ENCODE measurements at places on chromosomes 16 and 17.

DNA sequence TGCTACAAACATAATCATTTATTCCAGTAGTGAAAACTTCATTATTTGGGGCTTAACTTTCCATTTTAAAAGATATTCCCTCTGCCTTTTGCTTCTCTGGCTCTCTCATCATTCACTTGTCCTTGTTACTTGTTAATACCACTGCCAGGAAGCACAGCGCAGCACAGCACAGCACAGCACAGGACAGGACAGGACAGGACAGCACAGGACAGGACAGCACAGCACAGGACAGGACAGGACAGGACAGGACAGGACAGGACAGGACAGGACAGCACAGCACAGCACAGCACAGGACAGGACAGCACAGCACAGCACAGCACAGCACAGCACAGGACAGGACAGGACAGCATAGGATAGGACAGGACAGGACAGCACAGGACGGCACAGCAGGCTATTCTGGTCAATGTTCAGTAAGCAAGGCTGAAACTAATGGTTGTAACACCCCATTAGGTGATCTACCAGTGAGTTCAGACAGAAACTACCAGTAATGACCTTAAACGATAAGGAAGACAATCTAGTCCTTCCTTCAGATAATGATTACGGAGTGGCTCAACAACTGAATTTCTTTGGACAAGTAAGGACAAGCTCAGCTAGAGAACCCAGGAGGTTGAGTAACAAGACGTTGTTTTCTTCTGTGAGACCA, 31.9 kb downstream of the COG1 start:
- no peak for DNase-seq

DNA sequence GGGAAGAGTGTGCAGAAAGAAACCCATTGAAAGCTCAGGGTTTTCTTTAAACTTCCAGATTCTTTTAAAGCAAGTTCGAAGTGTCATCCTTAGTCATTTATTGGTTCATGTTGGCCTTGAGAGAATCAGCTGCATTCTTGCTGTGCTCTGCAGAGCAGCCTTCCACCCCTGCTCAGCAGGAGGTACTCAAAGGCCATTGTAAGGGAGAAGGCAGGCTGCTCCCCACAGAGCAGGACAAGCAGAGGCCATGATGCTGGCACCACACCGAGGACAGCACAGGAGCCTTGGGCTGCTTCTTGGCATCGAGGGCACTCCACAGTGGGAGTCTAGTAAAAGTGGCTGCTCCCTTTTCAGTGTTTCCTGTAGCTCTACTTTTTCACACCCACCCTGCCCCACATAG, 29.6 kb downstream of the NMT1 start:
- DNase-seq, result no peak

- DNase-seq, result peak; percentile 21
These were observed 39.7 kb upstream of the MEAK7 start for GRCh38 chr16:84544031-84544773.

DNA sequence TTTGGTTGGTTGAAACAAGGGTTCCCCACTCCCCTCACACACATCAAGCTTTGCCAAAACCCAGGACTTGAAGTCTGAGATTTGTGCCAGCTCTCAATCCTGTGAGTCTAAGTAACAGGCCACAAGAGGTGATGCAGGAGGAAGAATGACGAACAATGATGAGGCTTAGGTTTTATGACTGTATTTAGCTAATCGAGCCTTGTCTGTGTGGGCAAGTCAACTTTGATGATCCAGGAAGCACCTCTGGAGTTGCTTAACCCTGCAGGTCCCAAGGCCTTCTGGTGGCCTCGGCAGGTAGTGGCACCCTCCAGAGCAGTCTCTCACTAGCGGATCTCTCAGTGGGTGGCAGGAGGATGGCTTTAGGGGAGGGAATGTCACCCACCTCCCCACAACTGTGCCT, 28.7 kb downstream of the CDK5RAP3 start:
- DNase-seq, result no peak

DNA sequence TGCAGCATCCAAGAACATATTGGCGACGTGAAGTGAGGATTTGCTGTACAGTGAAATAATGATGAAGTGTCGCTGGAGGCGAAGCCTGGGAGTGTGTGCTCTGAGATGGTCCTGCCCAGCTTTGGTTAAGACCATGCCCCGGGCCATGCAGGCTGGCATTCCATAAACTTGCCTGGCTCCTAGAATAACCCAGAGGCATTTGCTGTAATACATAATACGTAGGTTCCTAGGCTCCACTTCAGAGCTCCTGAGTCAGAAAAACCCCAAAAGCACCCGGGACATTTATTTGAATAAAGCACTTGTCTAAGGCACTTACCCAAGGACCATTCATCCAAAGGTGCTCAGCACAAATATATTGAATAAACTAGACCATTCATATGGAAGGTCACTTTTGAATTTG, 279.3 kb downstream of the ABCC12 start:
- DNase-seq, result no peak

DNA sequence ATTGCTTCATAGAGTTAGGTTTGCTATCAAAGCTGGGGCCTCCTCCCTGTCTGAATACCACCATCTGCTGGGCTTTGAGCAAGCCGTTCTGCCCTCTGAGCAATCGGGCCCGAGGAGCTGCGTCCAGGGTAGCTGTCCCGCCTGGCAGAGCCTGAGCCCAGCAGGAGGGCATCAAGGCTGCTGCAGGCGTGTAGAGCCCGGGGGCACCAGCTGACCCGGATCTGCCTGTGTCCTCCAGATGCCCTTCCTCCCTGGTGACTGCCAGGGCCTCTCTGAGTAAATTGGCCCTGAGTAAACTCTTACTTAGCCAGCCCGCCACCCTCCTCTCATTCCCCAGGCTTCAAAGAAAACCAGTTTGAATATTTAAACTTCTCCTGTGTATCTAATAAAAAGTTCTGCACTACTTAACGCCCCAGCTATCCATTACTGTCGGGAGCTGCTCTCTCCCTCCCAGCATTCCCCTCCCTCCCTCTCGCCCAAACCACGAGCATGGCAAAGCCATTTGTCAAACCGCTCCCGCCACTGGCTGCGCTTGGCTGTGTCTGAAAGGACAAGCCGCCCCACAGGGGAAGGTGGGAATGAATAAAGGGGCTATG, 16.4 kb downstream of the CDK5RAP3 start:
- DNase-seq, result peak; percentile 32

- no peak for DNase-seq
These were observed 1.2 kb downstream of the CNTNAP1 start for GRCh38 chr17:42683407-42684034.

DNA sequence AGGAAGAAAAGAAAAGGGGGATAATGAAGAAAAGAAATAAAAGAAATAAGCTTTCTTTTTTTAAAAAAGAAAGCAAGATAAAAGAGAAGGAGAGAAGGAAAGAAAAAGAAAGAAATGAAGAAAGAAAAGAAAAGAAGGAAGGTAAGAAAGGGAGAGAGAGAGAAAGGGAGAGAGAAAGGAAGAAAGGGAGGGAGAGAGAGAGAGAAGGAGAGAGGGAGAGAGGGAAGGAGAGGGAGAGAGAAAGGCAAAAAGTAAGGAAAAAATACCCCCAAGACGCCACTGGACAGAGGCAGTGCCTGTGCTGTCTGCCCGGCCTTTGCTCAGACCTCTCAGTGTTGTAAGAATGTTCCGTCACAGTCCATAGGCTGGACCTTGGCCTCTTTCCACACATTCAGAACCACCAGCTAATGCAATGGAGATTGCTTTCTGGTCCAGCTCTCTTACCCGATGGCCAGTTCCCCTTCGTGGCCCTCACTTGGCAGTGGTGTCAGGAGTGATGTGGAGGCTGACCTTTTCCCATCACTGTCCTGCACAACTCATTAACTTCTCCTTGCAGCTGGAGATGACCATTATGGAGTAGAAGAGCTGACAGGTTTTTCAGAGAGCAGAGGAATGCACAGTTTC, 14.3 kb upstream of the HNF1B start:
- no peak for DNase-seq

GRCh38 chr17:64418506-64419339, 28.1 kb upstream of the PECAM1 start:
- DNase-seq, result peak; percentile 22

- no peak for DNase-seq
These were observed 85.5 kb upstream of the RPL38 start for GRCh38 chr17:74117999-74118421.

- DNase-seq, result no peak
These were observed 10.7 kb downstream of the PRR29 start for GRCh38 chr17:64008830-64009229.

GRCh38 chr17:55666806-55667205, 55.9 kb downstream of the TMEM100 start:
- no peak for DNase-seq

DNA sequence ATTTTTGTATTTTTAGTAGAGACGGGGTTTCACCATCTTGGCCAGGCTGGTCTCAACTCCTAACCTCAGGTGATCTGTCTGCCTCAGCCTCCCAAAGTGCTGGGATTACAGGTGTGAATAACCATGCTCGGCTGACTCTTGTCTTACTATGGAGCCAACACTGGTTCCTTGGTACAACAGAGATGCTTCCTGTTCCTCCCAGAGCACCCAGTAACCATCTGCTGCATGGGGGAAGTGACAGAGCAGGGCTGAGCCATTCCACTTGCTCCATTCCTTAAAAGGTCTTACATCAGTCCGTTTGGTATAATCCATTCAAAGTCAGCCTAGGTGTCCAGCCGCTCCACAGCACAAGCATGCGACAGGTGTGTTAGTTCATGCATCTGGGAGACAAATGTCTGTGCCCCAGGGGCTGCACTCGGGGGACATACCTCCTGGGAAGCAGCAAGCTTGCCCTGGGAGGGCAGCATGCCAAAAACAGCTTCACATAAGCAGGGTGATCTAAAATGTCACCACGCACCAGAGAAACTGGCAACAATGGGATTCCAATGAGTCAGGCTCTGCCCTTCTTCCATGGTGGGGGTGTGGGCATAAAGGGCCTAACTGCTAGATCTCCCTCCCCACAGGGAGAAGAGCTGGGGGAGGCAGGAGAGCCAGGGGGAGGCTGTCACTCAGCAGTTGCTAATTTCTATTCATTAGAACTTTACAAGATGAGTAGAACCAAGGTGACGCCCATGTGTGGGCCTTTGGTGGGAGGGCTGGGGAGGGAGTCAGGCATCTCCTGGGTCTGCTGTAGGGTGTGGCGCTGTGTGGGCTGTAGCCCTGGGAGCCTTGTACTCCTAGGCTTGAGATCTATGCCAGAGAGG, 35.5 kb downstream of the PIPOX start:
- DNase-seq, result no peak

- DNase-seq, result no peak
These were observed 58.3 kb upstream of the ARHGAP44 start for GRCh38 chr17:12730931-12731521.

- DNase-seq, result peak; percentile 73
These were observed 301.9 kb upstream of the KCNJ16 start for GRCh38 chr17:69773081-69773480.

DNA sequence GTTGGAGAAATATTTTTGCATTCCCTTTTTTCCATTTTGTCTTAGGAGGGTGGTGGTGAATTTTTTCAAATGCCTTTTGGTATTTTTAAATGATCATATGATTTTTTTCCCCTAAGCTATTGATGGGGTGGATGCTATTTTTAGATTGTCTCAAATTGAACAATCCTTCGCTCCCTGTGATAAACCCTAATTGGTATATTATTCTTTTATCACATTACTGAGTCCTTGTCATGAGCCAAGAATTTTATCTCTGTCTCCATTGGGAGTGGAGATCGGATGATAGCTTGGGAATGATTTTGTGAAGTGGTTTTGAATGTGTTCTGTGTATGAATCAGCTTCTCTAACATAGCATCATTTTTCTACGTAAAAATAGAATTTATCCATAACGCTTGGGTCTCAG, 15.4 kb downstream of the NECAB2 start:
- DNase-seq, result no peak

DNA sequence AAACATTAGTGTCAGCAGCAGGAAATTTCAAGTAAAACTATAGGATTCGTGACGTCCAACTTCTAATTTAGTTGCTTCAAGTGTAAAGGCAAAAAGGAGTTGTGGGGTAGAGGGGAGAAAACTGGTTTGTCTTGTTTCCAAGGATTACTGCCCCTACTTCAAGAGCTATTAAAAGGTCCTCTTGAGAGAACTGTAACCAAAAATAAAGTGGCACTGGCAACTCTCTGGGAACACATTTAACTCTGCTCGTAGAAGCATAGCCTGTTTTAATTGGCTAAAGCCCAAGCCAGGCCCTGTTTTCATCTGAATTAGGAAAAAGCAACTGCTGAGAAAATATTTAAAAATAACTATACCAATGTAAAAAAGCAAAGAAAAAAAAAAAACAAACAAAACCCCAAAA, 51.8 kb upstream of the AKAP1 start:
- DNase-seq, result no peak

- DNase-seq, result no peak
These were observed 44.7 kb upstream of the SOX9 start for GRCh38 chr17:72075995-72076677.

DNA sequence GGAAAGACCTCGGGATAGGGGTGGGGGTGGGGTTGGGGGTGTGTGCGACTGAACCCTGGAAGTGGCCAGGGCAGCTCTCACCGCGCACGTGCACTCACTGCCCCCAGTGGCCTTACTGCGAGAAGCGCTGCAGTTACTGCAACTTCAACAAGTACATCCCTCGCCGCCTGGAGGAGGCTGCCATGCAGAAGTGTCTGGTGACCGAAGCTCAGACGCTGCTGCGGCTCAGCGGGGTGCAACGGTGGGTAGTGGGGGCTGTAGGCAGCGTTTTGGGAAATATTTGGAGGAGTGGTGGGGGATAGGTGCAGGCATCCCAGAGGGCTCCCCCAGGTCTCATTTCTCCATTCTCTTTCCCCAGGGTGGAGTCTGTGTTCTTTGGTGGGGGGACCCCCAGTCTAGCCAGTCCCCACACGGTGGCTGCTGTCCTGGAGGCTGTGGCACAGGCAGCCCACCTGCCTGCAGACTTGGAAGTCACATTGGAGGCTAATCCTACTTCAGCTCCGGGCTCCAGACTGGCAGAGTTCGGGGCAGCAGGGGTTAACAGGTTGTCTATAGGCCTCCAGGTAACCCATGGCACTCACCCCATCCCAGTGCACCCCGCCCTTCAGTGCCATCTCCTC, 972 bp downstream of the RSAD1 start:
- peak; percentile 39 for DNase-seq

DNA sequence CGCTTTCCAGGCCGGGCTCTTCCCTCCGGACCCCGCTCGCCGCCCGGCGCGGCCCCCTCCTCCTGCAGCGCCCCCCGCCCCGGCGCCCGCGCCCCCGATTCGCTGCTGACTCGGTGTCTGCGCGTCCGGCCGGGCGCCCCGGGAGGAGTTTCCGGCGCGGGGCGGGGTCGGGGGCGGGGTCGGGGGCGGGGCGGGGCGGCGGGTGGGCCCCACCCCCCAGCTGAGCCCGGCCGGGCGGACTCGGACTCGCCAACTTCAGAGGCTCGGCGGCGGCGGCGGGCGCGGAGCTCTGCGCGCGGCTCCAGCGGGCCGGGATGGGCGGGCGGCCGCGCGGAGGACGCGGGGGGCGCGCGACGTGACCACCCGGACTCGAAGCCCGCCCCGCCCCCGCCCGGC, at the start of gene METRNL:
METRNL (plus strand) TSS at position 258 of the 396 bp plus-strand sequence. CDS start 207 bp downstream, outside the sequence.
- no peak for DNase-seq

DNA sequence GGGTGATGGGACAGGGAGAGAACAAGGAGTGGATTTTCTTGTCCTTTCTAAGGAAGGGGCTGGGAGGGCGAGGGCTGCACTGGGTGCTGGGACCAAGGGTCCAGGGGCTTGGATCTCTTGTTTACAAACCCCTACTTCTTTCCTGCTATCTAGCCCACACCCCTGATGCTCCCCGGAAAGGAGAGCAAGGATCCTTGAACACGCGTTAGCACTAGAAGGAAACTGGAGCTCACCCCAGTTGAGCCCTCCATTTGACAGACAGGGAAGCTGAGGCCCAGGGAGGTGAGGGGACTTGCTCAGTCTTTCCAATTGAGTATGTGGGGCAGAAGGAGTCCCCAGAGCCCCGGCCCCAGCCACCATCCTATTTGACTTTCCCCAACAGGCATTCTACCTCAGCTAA, 4.6 kb upstream of the ITGAE start:
- no peak for DNase-seq

All from NCI-H2081 treated with DMSO at 0.1 percent for 48 hours (cell line).